Stimulated activated CD8-positive, alpha-beta memory T cell treated with anti-CD3 and anti-CD28 coated beads, Interleukin-7, amount 100 ng/mL, for 4 hours (primary cell): ENCODE measurements at places on chromosomes 3 and 15.
A peak's percentile ranks its signal among the peaks of the same experiment; 100 is the strongest.

DNA sequence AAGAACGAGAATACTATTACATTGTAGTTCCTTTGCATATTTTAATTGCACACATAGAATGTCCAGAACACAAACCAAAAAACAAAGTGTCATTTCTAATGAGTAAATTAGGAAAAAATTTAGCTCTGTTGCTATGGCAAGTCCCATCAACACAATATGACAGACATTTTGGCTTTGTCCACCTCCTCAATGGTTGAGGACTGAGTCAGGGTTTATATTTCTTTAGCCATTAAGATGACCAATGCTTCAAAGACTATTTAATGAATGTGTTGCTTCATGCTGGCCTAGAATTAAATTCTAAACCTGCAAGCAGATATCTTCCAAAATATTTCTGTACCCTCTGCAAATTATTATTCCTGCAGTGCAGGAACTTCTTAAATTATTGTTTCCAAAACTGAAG lies 719.2 kb downstream of the NTRK3 start:
- DNase-seq = no peak

GRCh38 chr3:58161435-58162398 lies 49.1 kb downstream of the DNASE1L3 start:
- DNase-seq = no peak

- no peak for DNase-seq
Observed at GRCh38 chr3:126064627-126065258, 19.2 kb downstream of the SLC41A3 start.

DNA sequence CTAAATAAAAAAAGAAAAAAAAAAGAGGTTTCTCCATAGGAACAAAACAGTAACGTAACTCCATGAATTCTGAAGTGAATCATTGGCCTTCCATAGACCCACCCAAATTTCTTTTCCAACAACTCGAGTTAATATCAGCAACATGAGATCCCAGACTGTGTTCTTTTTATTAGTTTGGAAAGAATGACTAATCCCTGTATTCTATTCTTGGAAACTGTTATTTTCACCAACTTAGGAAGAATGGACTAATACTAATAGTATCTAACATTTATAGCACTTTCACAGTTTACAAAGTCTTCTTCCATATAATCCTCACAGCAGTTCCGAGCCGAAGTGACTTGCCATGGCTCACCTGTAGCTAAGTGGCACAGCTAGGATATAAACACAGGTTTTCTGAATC lies 72.7 kb upstream of the SLC4A7 start:
- DNase-seq = no peak

DNA sequence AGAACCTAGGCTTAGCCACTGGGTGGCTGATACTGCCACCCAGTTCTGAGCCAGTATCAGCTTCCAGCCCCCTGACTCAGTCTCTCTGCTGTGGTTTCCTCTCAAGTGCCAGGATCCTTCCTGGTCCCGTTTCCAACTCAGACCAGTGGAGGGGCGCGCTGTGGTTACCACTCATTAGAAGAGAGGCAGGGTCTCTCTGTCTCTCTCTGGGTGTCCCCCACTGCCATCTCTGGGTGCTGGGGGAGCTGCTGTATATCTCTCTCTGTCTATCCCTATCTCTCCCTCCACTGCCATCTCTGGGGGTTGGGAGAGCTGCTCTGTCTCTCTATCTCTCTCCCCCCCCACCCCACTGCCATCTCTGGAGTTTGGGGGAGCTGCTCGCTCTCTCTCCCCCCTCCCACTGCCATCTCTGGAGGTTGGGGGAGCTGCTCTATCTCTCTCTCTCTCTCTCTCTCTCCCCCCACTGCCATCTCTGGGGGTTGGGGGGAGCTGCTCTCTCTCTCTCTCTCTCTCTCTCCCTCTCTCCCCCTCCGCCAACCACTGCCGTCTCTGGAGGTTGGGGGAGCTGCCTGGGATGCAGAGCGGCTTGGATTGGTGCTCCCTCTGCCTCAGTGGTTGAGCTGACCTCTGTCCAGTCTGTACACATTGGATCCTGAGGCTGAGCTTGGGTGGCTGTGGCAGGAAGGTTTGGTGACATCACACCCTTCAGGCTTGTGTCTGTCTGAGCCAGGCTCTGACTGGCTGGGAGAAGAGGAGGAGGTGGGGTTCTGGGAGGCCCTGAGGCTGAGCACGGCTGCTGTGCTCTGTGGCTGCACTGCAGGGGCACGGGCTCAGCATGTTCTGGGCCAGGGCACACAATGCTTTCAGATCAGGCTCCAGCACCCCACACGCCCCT lies 98.9 kb downstream of the APBA2 start:
- DNase-seq = peak; percentile 36

GRCh38 chr3:87461036-87461435 lies 184.7 kb upstream of the POU1F1 start:
- DNase-seq = no peak

DNA sequence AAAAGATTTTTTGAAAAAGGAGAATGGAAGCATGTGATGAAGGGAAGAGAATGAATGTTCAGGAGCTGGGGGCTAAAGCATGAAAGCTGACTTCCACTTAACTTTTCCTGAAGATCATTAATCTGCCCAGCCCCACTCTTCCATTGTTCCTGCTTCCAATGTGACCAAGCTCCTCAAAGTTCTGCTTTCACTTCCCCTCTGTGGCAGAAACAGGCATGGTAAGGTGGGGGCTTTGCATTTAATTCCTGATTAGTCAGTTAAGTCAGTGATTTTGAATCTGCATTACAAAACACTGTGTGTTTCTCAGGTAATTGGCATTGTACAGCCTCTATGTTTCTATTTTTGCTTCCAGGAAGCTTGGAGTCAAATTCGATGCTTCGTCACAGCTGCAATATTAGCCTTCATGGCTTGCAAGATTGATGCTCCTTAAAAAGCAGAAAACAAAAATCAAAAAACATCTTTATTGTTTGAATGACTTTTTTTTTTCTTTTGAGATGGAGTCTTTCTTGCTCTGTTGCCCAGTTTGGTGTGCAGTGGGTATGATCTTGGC lies 7.3 kb upstream of the TM6SF1 start:
- no peak for DNase-seq

DNA sequence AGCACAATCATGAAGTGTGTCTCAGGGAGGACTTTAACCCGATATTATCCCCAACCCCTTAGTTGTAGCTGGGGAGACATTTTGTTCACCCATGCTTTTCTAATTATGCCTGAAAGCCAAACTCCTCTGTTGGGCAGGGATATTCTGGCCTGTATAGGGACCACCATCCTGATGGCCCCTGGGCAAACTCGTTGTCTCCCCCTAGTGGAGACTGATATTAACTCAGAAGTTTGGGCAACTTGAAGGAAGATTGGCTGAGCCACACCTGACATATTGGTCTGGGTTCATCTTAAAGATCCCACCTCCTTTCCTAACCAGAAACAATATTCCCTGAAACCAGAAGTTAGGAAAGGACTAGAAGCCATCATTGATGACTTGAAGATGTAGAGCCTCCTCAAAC lies 42.3 kb downstream of the TM4SF18 start:
- DNase-seq = no peak

DNA sequence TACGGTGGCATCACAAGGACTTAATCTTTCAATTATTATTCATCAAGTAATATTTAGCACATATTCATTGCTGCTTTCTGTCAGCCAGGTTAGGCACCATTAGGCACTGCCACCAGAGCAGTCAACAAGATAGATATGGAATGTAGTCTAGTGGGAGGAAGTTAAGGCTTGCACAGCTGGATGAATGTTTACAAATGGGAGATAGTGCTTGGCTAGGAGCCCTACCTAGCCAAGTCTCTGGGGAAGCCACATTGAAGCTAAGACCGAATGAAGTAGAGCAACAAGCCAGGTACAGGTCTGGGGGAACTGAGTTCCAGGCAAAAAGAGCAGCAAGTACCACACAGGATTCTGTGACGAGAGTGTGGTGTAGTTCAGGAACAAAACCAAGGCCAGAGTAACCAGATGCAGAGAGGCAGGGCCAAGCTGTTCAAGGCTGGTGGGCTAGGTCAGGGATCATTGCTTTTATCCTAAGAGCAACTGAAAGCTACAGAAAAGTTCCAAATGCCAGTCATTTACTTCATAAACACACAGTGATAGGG lies 33.4 kb upstream of the SCAANT1 start:
- DNase-seq = no peak

GRCh38 chr3:108202080-108202479 lies 20.1 kb downstream of the IFT57 start:
- no peak for DNase-seq

DNA sequence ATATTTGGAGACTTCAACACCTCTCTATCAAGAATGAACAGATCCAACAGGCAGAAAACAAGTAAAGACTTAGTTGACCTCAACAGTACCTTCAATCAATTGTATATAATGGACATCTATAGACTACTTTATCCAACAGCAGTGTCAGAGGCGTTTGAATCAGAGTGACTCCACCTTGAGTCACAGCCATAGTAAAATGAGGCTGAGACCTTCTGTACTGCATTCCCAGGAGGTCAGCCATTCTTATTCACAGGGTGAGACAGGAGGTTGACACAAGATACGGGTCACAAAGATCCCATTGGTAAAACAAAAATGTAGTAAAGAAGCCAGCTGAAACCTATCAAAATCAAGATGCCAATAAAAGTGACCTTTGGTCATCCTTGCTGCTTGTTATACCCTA lies 299.8 kb downstream of the CNTN3 start:
- DNase-seq = no peak

DNA sequence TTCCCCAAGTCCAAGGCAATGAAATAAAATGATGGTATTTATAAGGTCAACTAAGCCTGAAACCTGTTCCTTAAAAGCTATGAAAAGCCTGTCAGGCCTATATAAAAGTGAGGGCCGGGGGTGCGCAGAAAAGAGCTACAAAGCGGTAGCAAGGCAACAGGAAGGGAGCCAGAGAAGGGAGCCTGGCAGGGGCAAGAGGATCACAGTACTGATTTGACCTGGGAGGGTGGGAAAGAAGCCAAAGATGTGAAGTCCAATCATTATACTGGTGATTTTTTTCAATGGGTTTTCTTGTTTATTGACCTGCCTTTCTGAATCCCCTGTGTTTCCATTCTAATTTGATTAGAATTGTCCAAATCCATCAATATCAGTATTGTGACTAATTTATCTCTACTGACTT lies 64.3 kb upstream of the STT3B start:
- no peak for DNase-seq

DNA sequence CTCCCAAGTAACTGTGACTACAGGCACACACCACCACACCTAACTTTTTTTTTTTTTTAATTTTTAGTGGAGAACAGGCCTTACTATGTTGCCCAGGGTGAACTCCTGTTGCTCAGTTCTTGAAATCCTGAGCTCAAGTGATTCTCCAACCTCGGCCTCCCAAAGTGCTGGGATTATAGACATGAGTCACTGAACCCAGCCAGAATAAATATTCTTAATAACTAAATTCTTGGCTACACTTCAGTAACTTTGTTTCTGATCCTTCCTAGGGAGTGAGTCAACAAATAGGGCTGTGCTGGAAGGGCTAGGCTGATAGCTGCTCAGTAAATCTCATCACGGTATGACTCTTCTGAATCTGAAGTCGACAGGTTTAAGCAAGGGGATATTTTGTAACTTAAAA lies 56.6 kb downstream of the P3H2 start:
- DNase-seq = no peak

- no peak for DNase-seq
Observed at GRCh38 chr3:130645261-130645660, 101.4 kb downstream of the PIK3R4 start.

GRCh38 chr3:52817860-52818259 lies 12.6 kb downstream of the ITIH4 start:
- DNase-seq = no peak

DNA sequence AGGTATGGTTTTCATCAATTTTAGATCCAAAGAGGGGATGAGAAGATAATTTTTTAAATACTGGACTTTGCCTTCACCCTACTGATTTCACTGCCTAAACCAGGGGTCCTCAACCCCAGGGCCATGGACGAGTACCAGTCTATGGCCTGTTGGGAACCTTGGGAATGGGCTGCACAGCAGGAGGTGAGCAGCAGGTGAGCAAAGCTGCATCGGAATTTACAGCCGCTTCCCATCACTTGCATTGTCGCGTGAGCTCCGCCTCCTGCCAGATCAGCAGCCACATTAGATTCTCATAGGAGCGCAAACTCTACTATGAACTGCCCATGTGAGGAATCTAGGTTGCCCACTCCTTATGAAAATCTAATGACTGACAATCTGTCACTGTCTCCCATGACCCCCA lies 76.3 kb upstream of the TTBK2 start:
- DNase-seq = no peak

- no peak for DNase-seq
Observed at GRCh38 chr3:69948246-69948862, 51.2 kb upstream of the SAMMSON start.

DNA sequence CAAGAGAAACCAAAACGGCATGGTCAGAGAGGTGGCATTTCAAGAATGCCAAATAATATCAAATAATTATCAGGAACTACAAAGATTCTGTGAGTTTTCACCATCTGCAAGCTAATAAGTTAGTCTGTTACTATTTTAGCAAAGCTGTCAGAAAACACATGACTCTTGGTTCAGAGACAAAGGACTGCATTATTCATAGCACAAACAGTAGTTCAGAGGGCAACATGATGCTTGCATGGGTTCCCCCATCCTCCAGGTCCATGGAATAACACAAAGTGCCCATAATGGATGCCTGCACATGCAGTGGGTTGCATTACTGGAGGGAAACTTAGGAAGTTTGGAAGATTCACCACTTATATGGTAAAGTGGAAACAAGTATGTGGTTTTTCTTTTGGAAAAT lies 228.8 kb upstream of the ALCAM start:
- DNase-seq = no peak

DNA sequence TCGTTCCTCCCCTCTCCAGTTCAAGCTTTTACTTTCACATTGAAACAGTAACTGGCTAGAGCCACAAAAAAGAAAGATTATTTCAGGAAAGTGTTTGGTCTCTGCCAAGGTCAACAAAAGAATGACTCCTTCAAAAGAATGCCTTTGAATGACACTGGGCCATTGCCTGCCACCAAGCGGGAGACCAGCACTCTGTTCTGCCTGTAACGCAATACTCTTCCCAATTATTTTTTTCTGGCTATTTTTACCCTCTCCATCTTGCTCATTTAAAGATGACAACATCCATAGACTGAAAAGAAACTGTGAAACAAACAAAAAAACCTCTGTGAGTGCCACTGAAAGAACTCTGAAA lies 37.3 kb downstream of the EHHADH start:
- DNase-seq = no peak

- no peak for DNase-seq
Observed at GRCh38 chr3:122635789-122636188, 44.9 kb upstream of the PARP14 start.

DNA sequence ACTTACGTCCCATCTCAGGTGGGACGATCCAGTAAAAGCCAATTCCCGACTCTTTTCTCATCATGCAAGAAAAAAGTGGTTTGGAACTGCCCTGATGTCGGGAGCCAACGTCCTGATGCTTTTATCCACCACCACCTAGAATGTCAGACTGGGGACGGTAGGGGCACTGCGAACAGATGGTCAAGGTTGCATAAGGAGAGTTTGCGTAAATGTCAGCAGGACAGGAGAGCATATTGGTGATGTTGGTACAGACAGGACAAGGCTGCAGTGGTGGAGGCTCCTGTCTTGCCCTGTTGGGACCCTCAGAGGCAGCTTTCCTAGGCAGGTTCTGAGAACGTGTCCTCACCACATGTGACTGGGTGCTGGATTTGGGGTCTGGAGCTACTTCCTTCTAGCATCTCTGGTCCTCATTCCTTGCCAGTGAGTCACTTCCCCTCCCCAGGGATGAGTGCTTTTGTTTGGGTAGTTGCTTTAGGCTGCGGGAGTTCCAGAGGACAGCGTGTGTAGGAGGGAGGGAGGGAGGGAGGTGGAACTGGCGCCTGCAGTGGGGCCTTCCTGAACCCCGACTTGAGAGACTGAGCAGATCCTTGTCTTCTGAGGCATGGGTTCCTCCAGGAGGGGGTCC lies 21.0 kb downstream of the THSD4 start:
- DNase-seq = no peak

GRCh38 chr3:184325715-184326369 lies 11.4 kb downstream of the EIF4G1 start:
- DNase-seq = peak; percentile 34
